ENCODE measurements at places on chromosomes 12 and 14.

GRCh38 chr14:61429316-61429715, 107.9 kb downstream of the PRKCH start:
- no peak for DNase-seq

DNA sequence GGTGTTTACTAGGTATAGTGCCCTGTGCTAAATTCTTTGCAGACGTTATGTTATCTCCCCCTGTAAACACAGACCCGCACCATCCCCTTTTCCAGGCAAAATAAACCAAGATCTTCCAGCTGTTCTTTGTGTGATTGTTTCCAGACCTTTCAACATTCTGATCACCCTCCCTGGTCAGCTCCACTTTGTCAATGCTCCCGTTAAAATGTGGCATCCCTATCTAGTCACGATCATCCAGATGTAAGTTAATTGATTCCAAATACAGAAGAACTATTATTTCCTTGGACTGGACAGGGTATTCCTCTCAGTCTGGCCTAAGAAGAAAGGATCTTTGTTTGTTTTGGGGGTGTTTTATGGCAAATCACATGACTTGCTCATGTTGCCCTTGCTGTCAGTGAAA, 127.6 kb upstream of the ARID2 start:
- DNase-seq, result no peak

GRCh38 chr12:116443821-116444589, 115.2 kb upstream of the MAP1LC3B2 start:
- no peak for DNase-seq

- DNase-seq, result peak; percentile 61
Measured at GRCh38 chr12:47775100-47775911, 2.3 kb downstream of the SLC48A1 start.

GRCh38 chr12:62760779-62761178, 174.2 kb downstream of the PPM1H start:
- DNase-seq, result no peak

- no peak for DNase-seq
Measured at GRCh38 chr12:114371733-114372132, 34.2 kb downstream of the TBX5 start.

GRCh38 chr12:104750061-104750460, 208.0 kb downstream of the SLC41A2 start:
- peak; percentile 73 for DNase-seq

GRCh38 chr14:38330275-38330674, 74.4 kb upstream of the CLEC14A start:
- no peak for DNase-seq

DNA sequence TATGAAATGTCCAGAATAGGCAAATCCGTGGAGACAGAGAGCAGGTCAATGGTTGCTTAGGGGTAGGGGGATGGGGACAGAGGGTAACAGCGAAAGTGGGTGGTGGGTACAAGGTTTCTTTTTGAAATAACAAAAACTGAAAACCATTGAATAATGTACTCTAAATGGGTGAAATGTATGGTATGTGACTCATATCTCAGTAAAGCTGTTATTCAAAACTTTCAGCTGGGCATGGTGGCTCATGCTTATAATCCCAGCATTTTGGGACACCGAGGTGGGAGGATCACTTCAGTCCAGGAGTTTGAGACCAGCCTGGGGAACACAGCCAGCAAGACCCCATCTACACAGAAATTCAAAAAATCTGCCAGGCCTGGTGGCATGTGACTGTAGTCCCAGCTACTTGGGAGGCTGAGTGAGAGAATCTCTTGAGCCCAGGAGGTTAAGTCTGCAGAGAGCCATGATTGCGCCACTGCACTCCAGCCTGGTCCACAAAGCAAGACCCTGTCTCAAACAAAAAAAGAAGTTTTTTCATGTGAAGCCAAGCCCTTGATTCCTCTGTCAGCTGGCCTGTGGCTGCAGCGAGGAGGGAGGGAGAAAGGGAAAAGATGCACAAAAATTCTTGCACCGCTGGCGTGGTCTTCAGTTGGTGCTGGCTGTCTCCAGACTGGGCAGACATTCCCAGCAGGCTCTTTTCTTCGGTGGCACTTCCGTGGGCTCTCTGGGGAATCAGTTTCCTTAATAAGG, 248.2 kb downstream of the SLC41A2 start:
- peak; percentile 24 for DNase-seq

GRCh38 chr14:64790478-64790877, 86.3 kb downstream of the PLEKHG3 start:
- DNase-seq, result no peak

- DNase-seq, result no peak
Measured at GRCh38 chr12:30531731-30532678, 163.7 kb downstream of the IPO8 start.

DNA sequence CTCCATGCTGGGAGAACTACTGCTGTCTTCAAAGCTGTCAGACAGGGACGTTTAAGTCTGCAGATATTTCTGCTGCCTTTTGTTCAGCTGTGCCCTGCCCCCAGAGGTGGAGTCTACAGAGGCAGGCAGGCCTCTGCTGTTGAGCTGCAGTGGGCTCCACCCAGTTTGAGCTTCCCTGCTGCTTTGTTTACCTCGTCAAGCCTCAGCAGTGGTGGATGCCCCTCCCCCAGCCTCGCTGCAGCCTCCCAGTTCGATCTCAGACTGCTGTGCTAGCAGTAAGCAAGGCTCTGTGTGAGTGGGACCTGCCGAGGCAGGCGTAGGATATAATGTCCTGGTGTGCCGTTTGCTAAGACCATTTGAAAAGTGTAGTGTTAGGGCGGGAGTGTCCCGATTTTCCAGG, 31.4 kb upstream of the RFX4 start:
- DNase-seq, result no peak

DNA sequence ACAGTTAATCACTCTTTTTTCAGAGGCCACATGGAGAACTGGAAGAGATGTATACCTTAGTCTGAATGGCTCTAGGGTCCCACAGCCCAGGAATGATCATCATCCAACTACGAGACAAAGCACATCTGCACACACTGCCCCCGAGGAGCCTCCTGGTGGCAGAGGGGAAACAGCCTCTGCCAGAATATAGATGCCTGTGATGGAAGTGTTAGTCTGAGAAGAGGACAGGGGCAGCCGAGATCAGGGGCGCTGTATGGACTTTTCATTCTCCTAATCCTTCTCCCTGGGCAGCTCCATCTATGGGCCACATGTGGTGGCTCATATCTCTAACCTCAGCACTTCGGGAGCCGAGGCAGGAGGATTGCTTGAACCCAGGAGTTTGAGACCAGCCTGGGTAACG, 82.8 kb upstream of the CAPRIN2 start:
- no peak for DNase-seq

- peak; percentile 86 for DNase-seq
Measured at GRCh38 chr12:24822121-24822899, 126.6 kb downstream of the BCAT1 start.

DNA sequence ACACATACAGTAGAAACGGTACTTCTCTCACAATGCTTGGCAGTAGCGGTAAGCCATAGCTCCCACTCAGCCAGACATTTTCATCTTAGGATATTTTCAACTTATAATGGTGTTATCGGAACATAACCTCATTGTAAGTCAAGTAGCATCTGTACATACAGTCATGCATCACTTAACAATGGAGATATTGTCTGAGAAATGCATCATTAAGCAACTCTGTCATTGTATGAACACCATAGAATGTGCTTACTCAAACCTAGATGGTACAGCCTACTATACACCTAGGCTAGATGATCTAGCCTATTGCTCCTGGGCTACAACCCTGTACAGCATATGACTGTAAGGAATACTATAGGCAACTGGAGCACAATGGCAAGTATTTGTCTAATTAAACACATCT, 40.8 kb downstream of the RPS6KA5 start:
- DNase-seq, result no peak

DNA sequence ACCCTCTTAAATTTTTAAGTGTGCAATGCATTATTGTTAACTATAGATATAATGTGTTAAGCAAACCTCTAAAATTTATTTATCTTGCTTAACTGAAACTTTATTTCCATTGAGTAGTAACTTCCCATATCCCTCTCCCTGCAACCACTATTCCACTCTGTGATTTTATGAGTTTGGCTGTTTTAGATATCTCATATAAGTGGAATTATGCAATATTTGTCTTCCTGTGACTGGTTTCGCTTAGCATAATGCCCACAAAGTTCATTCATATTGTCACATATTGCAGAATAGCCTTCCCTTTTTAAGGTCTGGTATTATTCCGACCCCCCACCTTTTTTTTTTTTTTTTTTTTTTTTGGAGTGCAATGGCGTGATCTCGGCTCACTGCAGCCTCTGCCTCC, 247.6 kb downstream of the EMP1 start:
- DNase-seq, result no peak

GRCh38 chr12:82383930-82384552, 25.7 kb downstream of the METTL25 start:
- peak; percentile 33 for DNase-seq

DNA sequence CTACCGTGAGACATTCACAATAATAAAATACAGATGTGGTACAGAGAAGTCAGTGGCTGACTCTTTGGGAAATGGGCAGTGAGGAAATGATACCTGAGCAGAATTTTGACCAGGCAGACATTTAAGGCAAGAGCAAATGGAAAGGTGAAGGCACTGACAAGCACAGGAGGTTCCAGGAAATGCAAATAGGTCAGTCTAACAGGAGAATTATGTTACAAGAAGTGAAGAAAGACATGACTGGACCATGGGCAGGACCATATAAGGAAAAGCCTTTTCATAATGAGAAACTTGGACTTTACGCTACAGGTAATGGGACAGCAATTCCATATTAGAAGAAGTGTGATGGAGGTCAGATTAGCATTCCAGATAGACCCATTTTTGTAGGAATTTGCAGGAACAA, 338.9 kb downstream of the PDZRN4 start:
- no peak for DNase-seq

DNA sequence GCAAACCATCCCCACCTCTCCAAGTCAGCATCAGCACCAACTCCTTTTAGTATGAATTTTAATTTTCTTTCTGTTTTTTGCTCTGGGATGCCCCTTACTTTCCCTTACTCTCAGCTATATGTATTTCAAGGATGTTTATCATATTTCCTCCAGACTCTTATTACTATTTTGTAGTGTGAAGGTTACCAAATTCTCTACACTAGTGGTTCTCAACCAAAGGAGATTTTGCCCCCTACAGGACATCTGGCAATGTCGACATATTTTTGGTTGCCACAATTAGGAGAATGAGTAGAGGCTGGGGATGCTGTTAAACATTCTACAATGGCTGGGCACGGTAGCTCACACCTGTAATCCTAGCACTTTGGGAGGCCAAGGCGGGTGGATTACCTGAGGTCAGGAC, 29.1 kb upstream of the SOS2 start:
- peak; percentile 54 for DNase-seq

GRCh38 chr14:74685921-74686678, 26.8 kb downstream of the AREL1 start:
- no peak for DNase-seq
